ENCODE measurements at places on chromosomes 16 and 17.

DNA sequence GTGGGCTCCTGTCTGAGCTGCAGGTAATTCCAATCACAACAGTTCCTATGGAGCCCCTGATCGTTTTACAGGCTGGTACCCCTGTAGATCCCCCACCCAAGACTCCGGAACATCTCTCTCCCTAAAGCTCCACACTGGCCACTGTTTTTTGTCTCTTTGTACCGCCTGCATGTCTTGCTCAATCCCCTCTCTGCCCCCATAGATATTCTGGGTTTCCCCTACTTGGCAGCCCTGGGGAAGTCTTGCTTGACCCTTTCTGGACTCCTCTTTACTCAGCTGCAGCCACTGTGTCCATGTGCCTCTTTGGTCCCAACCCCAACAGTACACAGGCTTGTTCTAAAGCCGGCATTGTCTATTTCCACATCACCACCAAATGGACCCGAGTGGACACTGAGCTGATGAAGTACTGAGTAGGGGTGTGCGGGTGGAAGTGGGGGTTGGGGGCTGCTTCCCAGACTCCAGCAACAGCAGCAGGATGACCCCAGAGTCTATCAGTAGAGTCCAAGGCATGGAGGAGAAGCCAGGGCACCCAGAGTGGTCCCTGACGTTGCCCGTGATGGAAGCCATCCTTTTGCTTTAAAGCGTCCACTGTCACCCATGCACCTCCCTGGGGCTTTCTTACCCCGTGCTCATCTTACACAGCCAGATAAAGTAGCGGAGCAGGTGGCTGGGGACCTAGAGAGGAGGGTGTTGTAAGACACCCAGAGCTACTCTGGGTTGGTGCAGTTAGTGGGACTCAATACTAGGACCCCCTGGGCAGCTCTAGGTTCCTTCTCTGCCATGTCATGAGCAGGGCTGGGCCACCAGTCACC lies 6.4 kb downstream of the CD300LB start:
- no peak for DNase-seq

DNA sequence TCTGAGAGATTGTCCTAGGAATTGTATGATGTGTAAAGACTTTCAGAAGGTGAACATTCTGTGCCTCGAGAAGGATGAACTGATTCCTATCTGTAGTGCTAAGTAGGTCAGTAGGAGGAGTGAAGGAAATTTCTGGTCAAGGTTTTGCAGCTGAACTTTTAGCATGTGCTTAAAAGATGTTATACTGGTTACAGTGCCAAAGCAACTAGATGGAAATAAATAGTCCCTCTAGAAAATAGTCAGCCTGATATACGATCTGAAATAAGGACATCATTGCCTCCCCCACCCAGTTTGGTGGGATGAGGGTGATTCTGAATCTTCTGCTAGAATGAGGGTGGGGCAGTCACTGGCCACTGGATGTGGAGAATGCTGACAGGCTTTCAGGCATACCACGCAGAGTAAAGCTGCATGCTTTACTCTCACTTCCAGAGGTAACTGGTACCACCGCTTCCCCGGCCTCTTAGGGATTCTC lies 57.2 kb upstream of the VPS4A start:
- DNase-seq = no peak

DNA sequence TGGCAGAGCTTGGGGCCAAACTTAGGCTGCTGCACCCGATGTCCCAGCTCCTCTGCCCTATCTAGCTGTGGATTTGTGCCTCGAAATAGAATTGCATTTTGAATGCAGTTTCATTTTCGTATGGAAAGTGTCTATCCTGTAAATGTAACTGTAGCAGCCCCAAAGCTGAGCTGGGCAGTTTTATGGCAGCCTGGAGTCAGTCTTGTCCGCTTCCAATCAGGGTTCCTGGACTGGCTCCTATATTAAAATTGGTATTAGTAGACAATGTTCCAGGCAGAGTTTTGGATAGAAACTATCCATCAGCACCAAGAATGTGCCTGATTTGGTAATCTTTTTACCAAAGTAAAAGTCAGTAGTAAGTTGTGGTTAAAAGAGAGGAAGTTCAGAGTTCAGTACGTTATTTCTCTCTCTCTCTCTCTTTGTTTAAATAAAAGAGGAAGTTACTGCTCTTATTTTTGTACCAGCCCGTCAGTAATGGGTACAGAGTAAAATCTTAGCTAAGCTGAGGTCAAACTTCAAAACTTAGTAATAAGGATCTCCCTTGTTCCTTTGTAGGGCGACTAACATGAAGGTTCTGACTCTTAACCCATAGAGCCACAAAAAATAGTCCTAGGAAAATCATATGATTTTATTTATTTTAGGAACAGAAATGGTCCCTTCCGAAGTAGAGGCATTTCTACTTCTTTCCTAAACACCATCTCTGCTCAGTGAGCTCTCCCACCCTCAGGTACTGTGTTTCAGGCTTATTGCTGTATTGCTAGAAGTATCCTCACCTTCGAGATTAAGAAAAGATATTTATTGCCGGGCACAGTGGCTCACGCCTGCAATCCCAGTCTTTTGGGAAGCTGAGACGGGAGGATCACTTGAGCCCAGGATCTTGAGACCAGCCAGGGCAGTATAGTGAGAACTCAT lies 28.0 kb downstream of the PRKCB start:
- no peak for DNase-seq

DNA sequence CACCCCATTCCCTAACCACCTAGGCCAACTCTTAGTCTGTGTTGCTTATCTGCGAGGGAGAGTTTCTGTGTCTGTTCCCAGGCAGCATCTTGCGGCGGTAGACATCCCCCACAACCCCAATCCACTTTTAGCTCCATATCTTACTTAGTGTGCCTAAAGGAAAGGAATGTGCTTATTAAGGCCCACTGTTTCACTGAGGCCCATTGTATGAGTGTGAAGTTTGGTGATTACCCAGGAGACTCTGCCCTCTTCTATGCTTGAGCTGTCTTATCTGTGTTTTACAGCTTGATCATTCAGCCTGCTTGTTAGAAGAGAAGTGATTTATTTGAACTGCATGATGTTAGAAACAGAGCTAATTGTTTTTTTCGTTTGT lies 10.3 kb upstream of the MLYCD start:
- no peak for DNase-seq

DNA sequence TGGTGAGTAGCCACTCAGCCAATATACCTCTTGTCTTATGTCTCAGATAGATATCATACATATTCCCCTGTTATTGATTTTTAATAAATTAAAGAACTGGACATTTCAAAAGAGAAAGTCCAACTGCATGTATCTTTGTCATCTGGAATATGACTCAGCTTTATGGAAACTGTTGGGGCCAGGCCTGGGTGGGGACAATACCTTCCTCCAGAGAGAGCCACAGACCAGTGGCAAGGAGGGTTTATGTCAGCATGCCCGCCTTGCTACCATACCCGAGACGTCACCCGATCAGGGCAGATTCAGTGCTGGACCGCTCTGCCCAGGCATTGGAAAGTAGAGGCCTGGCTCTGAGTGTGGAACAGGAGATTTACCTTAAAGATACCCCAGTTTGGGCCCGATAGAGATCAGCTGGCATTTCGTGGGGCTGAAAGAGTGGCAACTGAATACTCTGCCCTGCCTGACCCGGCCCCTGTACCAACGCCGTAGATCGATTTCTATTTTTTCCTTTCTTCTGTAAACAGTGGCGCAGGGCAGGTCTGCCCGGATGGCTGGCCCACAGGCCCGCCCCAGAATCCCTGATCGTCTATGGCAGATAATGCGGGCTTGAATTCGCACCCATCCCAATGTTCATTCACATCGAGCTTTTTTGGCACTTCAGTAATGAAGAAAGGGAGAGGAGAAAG lies 158.6 kb downstream of the SALL1 start:
- DNase-seq = no peak
